Hematopoietic multipotent progenitor cell treated with erythropoietin and hydrocortisone succinate and interleukin-3 and kit ligand, for 4 days (in vitro differentiated cells): ENCODE measurements at places on chromosomes 12 and 14.

DNA sequence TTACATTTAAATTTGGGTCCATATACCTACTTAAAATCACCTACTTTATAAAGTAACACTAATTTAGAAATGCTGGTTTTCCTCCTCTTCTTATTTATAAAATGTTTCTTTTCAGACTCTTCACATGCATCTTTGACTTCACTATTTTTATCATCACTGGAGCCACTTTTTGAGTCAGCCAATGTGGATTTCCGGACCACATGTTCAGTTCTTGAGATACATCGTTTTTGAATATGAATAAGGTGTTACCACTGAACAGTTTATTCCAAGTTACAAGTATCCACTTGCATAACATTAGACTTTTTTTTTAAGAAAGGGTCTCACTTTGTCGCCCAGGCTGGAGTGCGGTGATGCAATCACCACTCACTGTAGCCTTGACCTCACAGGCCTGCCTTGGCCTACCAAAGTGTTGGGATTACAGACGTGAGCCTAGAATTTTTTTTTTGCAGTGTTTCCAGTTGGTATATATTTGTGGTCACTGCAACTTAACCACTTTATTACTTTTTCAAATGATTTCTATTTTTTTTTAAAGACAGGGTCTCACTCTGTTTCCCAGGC, 5.7 kb downstream of the FNTB start:
- no peak for DNase-seq

DNA sequence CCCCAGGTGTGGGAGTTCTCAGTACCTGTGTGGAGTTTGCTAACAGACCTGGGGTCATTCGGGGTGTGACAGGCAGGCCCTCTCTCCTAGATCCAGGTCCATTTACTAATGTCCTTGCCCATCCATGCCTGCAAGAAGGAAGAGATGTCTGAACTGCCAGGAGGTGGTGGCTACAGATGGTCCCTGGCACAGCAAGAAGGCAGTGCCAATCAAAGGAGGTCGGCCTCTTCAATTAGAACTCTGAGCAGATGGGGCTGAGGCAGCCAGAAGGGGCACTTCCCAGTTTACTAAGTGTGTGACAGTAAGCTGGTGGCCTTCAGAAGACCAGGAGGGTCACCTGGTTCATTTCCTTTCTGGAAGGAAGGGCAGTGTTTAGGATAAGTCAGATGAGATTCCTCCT, 202.5 kb downstream of the CACNA1C start:
- no peak for DNase-seq

DNA sequence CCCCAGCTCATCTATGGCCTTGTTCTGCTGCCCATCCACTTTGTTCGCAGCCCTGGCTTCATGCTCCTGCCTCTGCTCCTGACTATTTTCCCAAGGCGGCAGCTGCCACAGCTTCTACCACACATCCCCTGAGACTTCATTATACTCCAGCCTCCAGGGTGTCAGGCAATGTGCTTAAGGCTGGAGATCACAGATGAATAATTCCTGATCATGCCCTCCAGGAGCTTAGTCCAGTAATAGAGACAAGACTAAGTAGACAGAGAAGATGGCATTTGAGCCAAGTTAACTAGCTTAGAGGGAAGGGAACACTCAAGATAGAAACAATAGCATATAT, 7.1 kb downstream of the TAPBPL start:
- no peak for DNase-seq

- no peak for DNase-seq
Observed at GRCh38 chr14:100030452-100031153, 34.6 kb upstream of the EVL start.

DNA sequence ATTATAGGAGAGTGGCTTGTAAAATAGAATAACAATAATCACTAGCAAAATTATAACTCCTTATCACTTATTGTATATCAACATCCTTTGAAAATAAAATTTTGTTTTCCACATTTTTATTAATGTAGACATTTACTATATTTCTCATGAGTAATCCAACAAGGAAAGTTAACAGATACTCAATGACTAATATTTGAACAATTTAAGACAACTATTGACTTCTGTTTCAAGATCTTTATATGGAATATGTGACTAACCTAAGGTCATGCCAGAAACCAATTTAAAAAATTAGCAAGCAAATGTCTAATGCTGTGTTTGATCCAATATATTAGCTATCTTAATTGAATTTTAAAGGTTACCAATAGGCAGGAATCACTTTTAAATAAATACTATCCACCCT, 638.5 kb upstream of the FLRT2 start:
- no peak for DNase-seq
